ENCODE measurements at places on chromosomes 3 and 15. TPM values are rescaled to one million over a fixed set of nuclear protein-coding genes. Genes with fewer than 3 reads are reported as not detected.

RAB7A gene
- 264 TPM for total RNA-seq

DNA sequence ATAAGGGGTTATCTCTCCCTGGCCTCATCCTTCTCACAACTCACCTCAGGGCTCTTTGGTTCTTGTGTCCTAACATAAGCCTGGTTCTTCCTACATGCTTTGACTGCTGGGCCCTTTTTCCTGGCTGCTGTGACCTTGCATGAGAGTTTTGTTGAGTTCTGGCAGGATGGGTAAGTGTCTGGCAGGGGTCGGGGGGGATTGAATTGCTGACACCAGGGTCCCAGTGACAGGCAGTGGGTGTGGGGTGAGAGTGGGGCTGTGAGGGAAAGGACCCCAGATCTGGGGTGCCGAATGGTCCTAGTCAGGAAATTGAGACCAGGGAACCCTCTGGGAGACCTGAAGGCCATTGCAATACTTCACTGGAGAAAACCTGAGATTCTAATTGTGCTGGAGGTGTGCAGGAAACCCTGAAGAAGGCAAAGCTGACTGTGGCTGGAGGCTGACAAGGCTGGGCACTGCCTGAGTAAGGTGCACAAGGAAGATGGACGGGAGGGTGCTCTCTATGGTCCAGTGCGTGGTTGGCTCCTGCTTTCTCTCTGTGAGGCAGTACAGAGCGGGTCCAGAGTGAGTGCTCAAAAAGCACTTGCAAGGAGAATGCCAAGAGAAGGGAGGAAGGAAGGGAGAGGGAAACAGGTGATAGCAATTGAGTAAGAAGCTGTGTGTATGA lies 76.8 kb downstream of the CLSTN2 start:
- no peak overlapping the region for H3K27ac ChIP-seq
- H3K4me3 ChIP-seq, result no peak overlapping the region
- peaks cover 1% of the 10 kb centered on the region for H3K27me3 ChIP-seq

GRCh38 chr3:46845860-46846623 lies 17.2 kb downstream of the MYL3 start:
- H3K36me3 ChIP-seq, result peaks cover 4% of the 10 kb centered on the region
- H3K27me3 ChIP-seq, result peaks cover 1% of the 10 kb centered on the region
- H3K4me1 ChIP-seq, result peaks cover 5% of the 10 kb centered on the region

DNA sequence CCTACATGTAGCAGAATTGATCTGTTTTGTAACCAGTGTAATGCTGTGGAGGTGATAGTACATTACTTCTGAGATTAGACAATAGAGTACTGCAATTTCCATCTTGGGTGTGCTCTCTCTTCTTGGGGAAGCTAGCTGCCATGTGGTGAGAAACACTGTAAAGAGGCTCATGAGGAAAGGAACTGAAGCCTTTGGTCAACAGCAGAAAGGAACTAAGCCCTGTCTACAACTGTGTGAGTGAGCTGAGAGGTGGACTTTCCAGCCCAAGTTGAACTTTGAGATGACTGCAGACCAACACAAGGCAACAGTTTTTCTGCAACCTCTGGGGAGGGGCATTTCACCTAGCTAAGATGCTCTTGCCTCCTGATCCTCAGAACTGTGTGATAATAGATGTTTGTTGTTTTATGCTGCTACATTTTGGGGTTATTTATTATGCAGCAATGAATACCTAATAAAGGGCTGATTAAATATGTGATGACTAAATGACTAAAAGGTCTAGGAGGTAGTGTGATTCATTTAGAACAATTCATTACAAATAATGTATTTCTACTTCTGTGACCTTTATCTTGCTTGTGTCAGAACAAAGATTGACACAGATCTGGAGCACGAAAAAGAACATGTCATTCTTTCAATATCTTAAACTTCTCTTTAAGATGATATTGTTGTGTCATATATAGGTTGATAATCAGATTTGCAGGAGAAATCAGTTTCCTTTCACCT lies 121.6 kb upstream of the THRB start:
- no peaks in the 10 kb centered on the region for H3K27me3 ChIP-seq
- no peaks in the 10 kb centered on the region for H3K4me1 ChIP-seq
- no peak overlapping the region for H3K27ac ChIP-seq
- no peaks in the 10 kb centered on the region for H3K36me3 ChIP-seq

DNA sequence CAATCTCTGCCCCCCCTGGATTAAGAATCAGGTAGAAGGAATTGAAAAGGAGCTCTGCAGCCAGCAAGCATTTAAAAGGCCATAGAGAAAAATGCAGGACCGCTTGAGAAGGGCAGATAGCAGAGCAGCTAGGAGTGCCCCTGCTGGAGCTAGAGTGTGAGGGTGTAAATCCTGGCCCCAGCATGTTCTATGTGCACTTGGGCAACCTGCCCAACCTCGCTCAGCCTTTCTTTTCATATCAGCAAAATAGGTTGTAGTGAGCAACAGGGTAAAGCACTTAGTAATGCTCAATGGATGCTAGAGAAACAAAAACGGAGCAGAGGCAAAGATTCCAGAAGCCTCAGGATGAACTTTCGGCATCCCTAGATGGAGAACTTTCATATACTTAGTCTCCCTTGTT lies 25.0 kb upstream of the THBS1 start:
- H3K4me3 ChIP-seq, result no peak overlapping the region
- no peak overlapping the region for H3K27ac ChIP-seq

DNA sequence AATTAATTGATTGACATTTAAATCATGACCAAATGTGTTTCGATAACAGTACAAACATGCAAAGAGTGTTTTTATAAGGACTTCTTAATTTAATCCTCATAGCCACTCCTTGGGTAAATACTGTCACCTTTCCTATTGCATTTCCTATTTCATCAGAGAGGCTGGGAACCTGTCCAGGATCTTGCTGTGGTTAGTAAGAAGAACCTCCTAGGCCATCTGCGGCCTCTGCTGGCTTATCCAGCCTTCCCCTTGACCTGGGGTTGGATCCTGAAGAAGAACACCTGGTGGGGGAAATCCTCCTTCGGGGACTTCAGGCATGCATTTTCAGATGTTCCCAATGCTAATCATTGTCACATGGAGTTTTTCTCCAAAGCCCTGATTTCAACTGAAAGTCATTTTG lies 25.5 kb downstream of the GLDN start:
- no peak overlapping the region for H3K27ac ChIP-seq
- no peaks in the 10 kb centered on the region for H3K27me3 ChIP-seq
- DNase-seq, result no peak
- H3K36me3 ChIP-seq, result no peaks in the 10 kb centered on the region

- H3K27ac ChIP-seq, result no peak overlapping the region
- peaks cover 8% of the 10 kb centered on the region for H3K27me3 ChIP-seq
- H3K4me1 ChIP-seq, result no peaks in the 10 kb centered on the region
- H3K4me3 ChIP-seq, result no peak overlapping the region
- H3K36me3 ChIP-seq, result no peaks in the 10 kb centered on the region
These were observed 176.4 kb upstream of the MDFIC2 start for GRCh38 chr3:70488816-70489215.

DNA sequence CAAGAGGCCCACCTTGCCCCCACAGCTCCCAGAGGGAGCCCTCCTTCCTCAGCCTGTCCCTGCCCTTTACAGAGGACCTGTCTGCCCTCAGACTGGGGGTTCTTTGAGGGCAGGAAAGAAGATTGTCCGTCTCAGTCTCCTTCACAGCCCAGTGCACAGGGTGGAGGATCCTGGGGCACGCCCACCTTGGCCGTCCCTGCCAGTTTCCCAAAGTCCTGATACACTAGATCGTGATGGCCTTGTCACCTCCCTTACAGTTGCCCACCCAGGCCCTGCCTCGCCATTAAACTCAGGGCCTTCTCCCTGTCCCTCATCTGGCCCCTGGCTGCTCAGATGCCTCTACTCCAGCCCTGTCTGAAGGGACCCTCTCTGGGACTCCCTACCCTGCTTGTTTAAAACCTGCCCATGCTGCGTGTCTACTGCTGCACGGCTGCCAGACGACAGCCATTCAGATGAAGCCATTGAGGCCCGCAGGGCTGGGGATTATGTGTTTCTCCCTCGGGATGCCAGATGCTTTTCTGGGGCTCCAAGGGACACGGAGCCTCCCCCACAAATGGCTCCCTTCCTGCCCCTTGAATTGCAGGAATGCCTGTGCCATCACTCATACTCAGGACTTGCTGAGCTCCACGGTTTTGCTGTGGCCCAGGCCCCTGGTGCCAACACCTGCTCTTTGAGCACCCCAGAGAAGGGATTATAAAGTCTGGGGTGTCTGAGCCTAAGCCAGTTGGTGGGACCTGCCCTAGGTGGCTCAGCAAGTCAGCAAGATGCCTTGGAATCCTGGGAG lies 27.8 kb downstream of the ACSBG1 start:
- H3K4me1 ChIP-seq, result no peaks in the 10 kb centered on the region
- no peak for DNase-seq
- H3K4me3 ChIP-seq, result no peak overlapping the region
- no peaks in the 10 kb centered on the region for H3K36me3 ChIP-seq

DNA sequence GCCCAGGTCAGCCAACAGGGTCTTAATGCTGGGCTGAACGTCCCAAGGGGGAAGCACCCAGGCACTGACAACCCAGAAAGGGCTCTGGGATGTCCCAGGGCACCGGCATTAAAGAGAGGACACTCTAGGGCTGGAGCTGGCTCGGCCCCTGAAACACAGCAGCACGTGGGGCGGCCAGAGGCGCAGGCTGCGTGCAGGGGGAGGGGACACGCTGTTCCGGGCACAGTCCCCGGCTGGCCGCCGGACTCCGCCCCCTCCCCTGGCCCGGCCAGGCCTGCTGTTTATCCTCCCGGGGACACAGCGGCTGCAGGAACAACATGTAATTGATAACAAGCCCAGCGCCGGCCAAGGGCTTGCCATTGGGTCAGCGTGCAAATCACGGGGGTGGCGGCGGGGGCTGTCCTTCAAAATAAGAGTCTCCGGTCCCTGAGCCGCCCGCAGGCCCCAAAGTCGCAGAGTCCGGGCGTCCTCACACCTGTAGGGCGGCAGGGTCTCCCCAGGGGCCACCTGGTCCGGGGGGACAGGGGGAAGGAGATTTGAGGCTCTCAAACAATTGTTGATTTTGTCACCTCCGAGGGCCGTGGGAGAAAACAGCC lies 1.3 kb downstream of the KLF15 start:
- no peak for DNase-seq
- no peaks in the 10 kb centered on the region for H3K36me3 ChIP-seq
- no peak overlapping the region for H3K27ac ChIP-seq
- H3K4me3 ChIP-seq, result peak overlapping the region; percentile 73

- no peaks in the 10 kb centered on the region for H3K4me1 ChIP-seq
- no peaks in the 10 kb centered on the region for H3K36me3 ChIP-seq
- H3K27me3 ChIP-seq, result no peaks in the 10 kb centered on the region
- no peak overlapping the region for H3K27ac ChIP-seq
- H3K4me3 ChIP-seq, result no peak overlapping the region
These were observed 77.4 kb downstream of the SNRK start for GRCh38 chr3:43363621-43364266.

DNA sequence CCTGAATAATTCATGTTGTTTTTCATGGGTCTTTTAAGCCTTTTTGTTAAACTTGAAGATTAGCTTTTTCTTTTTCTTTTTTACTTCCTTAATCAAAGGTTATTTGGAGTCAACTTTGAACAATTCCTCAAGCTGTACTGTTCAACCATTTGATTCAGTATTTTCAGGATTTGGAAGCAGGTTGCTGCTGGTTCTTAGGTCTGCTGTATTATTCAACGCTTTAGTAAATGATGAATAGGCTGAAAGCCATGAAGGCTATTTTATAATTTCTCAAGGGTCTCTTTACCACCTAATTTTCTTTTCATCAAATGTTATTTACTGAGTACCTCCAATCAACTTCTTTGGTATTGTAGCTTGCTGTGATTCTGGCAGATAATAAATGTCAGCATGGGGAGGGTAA lies 45.8 kb upstream of the KBTBD8 start:
- no peak for DNase-seq
- H3K4me1 ChIP-seq, result no peaks in the 10 kb centered on the region
- no peaks in the 10 kb centered on the region for H3K27me3 ChIP-seq
- H3K27ac ChIP-seq, result no peak overlapping the region

- H3K4me1 ChIP-seq, result peaks cover 12% of the 10 kb centered on the region
- no peak for DNase-seq
- no peak overlapping the region for H3K4me3 ChIP-seq
- H3K27me3 ChIP-seq, result peaks cover 3% of the 10 kb centered on the region
These were observed 23.5 kb downstream of the PAQR9 start for GRCh38 chr3:142940000-142940399.

KNG1 gene
- total RNA-seq, result not detected

DNA sequence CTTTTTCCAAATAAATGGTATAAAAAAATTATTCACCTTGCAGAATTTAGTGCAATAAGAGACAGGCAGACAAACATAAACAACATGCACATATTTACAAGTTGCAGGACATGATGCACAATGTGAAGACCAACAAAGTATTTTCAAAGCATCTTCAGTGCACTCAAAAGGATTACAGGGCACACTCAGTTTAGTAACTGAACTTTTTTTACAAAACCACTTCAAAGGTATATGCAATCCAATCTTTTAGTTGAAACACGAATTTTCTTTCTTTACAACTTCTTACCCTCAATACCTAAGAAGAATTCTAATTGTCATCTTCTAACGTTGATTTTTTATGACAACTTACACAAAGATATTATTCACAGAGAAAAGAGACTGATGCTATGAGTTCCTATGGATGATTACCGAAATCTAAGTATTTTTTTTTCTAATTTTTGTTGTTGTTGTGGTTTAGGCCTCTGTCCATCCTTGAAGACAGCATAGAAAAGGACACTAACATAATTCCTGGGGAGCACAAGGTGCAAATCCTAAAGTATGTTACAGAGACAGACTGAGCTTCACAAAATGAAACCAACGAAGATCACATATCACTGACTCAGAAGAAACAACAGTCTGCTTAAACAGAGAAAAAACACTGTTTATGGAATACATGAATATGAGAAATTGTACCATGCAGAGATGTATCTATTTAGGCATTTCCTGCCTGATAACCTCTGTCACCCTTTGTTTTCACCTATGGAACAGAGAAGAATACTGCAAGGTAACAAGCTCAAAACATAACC lies 50.3 kb downstream of the ZMAT3 start:
- H3K27me3 ChIP-seq, result no peaks in the 10 kb centered on the region
- peaks cover 7% of the 10 kb centered on the region for H3K36me3 ChIP-seq
- H3K4me3 ChIP-seq, result peak overlapping the region; percentile 37

- no peaks in the 10 kb centered on the region for H3K27me3 ChIP-seq
- no peaks in the 10 kb centered on the region for H3K36me3 ChIP-seq
- no peak overlapping the region for H3K27ac ChIP-seq
- no peak for DNase-seq
These were observed 59.2 kb upstream of the RAB6B start for GRCh38 chr3:133954717-133955360.

DNA sequence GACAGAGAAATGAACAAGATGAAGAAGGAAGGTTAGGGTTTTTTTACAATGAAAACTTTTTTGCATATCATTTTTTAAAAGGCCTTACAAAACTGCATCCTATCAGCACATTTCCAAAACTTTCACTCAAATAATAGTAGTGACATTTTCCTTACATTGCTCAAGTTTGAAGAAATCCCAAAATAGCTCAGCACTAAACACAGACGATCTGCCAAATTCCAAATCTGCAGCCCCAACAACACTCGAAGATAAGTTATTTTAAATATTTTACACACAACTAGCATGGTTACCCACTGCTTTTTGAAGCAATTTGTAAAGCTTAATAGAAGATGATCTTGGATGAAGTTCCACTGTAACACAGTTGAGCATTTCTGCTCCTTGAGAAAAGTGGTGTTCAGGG lies 535.6 kb upstream of the ALCAM start:
- no peak overlapping the region for H3K4me3 ChIP-seq
- DNase-seq, result no peak
- no peaks in the 10 kb centered on the region for H3K36me3 ChIP-seq
- no peaks in the 10 kb centered on the region for H3K4me1 ChIP-seq
